Left renal cortex interstitium (tissue), 4 donors: ENCODE measurements at places on chromosomes 13 and 19.

GRCh38 chr13:108708921-108709320, 79.5 kb downstream of the MYO16 start:
- DNase-seq = no peak

DNA sequence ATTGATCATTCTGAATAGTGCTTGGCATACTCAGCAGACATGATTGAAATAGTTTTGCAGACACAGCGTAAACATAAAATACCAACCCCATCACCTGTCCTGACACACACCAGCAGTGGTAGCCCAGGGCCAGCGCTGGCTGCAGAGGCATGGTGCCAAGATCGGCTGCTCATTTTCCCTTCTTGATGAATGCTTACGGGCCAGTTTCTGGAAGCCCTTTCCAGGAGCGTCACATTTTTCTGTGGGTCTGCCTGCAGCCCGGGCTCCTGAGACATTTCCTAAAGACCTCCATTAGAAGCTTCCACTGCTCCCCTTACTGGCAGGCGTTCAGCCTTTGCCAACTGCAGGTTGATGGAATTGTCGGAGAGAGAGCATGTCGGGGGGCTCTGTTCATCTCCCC, 48.6 kb downstream of the CHST8 start:
- DNase-seq = no peak

DNA sequence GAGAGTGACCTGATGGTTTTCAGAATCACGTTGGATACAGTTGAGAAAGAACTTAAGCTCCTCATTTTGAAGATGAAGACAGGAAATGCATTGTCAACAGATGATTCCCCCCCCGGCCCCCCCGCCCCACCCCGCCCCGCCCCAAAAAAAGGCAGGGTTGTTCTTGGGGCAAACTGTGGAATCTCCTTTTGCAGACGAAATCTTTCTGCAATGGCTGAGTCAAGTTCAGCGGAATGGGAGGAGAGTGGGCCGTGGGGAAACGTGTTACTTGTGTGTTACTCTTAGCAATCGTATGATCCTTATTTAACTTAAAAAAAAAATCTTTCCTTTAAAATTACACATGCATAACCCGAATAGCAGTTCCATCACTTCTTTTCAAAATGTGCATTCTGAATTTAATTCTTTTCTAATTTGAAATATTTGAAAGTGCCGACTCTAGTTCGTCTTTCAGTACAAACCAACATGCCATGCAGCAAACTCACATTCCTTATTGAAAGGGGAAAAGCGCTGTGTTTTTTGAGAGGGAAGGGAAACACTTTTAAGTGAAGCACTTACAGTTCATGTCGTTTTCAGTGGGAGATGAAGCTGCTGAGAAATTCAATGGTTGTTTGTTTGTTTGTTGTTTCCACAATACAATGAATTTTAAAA, 348.5 kb upstream of the ARGLU1 start:
- no peak for DNase-seq

GRCh38 chr13:49559006-49559405, 26.4 kb downstream of the RCBTB1 start:
- DNase-seq = no peak

- peak; percentile 73 for DNase-seq
Observed at GRCh38 chr19:54231077-54231931, 8.5 kb upstream of the LILRB3 start.
